ENCODE measurements at places on chromosomes 6 and 20.

DNA sequence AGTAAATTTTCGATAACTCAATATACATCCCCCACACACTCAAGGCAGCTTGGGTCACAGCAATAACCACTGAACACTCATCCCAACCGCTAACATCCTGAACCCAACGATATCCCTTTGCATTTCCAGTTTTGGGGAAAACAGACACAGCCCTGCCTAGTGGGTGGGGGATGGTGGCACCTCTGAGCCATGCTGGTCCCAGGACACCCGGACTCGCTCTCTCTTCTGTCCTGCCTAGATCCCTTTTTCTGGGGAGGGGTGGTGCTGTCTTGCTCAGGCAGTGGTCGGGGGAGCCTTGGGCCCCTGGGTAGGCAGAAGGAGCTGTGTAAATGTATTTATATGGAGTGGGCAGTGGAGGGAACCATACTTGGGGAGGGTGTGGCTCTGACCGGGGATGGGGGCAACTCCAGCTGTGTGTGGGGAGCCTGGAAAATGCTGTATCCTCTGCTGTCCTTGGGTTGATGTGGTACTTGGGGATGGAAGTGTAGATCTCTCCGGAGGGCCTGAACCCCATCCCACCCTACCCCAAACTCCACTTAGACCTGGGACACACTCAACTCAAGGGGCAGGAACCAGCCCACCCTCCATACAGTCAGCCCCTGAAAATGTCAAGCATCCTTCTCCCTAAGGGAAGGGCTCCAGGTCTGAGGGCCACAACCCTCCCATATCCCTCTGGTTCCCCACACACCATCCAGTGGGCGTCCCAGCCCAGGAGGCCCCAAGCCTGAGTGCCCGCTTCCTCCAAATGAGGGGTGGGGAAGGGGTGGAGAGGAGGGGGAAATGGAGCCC lies 23.7 kb upstream of the SLC22A7 start:
- no peak for DNase-seq

GRCh38 chr6:146543211-146543939 lies at the start of gene RAB32:
Gene RAB32 (plus strand): TSS chr6:146543833. CDS start chr6:146543872, 39 bp downstream.
- peak; percentile 57 for DNase-seq

- DNase-seq, result no peak
Observed at GRCh38 chr6:30465595-30466306, 23.6 kb upstream of the HLA-E start.

DNA sequence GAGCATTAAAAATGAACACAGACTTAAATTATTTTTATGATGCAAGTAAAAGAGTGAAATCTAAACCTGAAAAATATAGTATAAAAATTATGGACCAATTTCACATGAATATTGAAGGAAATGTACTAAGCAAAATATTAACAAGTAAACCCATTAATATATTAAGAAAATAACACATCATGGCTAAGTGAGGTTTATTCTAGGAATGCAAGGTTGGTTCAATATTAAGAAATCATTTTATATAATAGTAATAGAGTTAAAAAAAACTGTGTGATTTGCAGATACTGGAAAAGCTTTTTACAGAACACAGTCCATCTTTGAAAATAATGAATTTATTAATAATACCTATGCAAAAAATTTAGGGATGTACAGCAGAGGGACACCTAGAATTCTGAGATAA lies 20.9 kb downstream of the ZSCAN12 start:
- DNase-seq, result no peak

DNA sequence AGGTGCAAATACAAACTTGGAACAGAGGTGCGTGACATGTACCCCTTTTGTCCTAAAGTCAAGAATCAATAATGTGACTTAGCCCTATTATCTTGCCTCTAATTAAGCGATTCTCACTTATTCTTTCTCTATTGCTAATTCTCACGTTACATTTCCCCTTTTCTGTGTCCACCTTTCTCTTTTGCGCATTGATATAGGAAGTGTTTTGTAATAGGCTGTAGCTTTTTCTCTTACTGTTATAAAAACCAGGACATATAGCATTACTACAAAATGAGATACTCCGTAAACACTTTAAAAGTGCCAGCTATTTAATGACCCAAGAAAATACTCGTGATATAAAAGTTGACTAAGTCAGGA lies 669 bp upstream of the TMEM30A start:
- peak; percentile 50 for DNase-seq

GRCh38 chr20:18717062-18717461 lies 96.5 kb upstream of the SCP2D1 start:
- no peak for DNase-seq

DNA sequence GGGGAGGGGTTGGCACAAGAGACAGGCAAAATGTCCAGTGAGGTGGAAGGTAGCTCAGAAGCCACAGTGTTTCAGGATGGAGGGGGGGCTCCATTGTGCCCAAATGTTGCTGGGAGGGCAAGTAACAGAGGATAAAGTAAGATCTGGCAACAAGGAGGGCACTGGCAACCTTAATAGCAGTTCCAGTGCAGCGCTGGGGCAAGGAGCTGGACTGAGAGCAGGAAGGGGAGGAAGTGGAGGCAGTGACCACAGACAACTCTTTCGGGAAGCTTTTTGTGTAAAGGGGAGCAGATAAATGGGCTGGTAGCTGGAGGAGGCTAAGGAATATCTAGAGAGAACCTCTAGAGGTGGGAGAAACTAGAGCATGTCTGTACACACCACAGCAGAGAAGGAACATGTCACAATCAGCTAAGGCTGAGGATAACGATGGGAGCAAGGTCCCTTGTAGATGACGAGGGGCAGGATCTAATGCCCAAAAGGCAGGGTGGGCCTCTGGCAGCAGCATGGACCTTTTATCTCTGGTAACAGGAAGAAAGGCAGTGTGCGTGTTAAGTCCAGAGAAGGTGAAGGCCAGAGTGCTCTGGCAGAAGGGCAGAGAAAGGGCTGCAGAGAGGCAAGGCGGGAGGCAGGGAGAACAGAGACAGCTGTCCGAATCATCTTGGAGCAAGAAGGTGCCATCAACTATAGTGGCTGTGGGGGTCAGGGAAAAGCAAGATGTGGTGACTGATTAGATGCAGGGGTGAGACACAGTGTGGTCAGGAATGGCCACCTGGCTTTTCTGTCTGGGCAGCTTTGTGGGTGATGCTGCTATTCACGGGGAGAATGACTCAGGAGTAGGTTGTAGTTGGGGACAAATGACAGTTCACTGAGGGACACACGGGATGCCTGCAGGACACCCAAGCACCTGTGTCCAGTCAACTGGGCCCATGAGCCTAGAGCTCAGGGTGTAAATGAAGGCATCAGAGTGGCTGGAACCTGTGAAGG lies 17.4 kb downstream of the TMEM242 start:
- DNase-seq, result no peak

DNA sequence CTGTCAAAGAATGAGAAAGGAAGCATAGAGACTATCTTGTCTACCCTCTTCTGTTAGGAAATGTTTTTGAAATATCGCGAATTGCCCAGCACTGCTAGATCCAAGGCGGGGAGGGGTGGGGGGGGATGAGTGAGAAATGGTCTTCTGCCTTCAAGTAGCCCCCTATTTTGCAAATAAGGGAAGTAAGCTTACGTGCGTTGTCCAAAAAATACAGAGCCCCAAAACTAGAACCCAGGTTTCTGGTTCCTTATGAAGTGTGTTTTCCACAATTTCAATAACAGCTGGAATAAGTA lies 923 bp upstream of the ILRUN start:
- DNase-seq, result no peak

GRCh38 chr6:152356662-152357061 lies 280.5 kb downstream of the SYNE1 start:
- peak; percentile 16 for DNase-seq

GRCh38 chr6:154122195-154122925 lies 83.3 kb downstream of the OPRM1 start:
- DNase-seq, result no peak

GRCh38 chr20:52933867-52934266 lies 38.3 kb upstream of the TSHZ2 start:
- no peak for DNase-seq

GRCh38 chr6:70112716-70113115 lies 190.2 kb downstream of the COL9A1 start:
- DNase-seq, result no peak

DNA sequence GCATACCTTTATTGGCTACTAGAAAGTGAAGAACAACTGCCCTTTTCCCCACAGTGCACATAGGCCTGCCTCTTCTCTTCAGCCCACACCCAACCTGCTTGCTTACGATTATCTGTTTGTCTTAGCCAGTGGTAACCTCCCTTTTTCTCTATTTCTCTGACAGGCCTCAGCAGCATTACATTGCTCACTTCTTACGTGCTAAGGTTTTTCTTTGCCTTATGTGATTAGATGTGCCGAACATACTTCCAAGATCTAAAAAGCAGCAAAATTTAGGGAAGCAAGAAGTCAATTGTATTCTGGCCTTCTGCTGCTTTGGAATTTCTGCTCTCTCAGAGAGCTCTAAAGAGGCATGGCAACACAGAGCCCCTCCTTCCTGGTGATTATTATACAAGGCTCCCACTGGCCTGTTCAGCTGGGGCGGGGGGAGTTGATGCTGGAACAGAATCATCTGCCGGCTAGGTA lies 7.0 kb downstream of the B4GALT5 start:
- no peak for DNase-seq

GRCh38 chr6:125507987-125508655 lies 206.4 kb upstream of the HDDC2 start:
- DNase-seq, result no peak

- no peak for DNase-seq
Observed at GRCh38 chr6:2796861-2797260, 31.7 kb downstream of the WRNIP1 start.

DNA sequence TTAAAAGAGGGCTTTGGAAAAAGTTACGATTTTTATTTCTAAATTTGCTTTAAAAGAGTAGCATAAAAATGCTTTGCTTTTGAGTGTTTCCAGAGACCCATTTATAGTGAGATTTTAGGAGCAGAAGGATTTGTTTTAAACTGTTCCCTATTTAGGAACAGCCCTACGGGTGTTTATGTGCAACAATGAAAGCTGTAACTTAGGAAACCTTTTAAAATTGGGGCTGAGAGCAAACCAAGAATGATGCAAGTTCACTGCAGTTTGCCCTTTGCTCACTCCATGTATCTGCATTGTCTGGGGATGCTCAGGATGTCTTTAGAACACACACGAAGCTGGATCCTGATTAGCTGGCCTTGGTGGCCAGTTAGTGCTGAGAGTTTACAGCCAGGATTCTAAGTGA lies 40.9 kb downstream of the GHRH start:
- no peak for DNase-seq

DNA sequence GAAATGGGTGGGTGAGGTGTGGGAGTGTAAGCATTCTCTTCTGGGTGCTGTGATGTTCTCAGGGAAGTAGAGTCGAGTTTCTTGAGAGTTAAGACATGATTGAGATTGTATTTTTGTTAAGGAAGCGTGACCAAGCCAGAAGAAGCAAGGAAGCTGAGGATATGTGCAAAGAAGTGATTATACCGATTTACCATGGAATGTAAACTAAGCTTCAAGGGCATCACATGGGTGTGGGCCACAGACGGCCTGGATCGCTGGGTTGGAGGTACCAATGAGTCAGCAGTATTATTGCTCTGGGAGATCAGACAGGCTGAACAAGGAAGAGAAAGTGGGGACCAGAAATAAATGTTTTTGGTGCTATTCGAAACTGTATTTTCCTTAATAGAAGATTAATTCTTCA lies 184.1 kb upstream of the GMDS start:
- no peak for DNase-seq

GRCh38 chr20:34954904-34955230 lies 739 bp downstream of the GSS start:
- no peak for DNase-seq

- DNase-seq, result no peak
Observed at GRCh38 chr20:1015181-1015580, 13.1 kb upstream of the RSPO4 start.

GRCh38 chr6:15837205-15837604 lies 174.4 kb upstream of the DTNBP1 start:
- no peak for DNase-seq

DNA sequence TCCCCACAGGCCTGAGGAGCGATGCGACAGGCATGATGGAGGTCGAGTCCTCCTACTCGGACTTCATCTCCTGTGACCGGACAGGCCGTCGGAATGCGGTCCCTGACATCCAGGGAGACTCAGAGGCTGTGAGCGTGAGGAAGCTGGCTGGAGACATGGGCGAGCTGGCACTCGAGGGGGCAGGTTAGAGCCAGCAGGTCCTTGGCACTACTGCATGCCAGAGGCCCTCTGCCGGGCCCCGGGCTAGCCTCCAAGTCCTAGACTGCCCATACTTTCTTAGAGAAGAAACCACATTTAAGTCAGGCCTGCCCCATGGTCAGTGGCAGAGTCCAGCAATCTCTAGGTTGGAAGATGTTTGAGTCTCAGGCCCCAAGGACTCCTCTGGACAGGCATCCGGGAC lies 32.1 kb downstream of the PKIG start:
- no peak for DNase-seq

- DNase-seq, result no peak
Observed at GRCh38 chr6:149855040-149855654, 9.0 kb downstream of the LRP11 start.

- DNase-seq, result no peak
Observed at GRCh38 chr6:169115632-169116031, 138.0 kb downstream of the THBS2 start.

GRCh38 chr20:62761759-62762131 lies 34.5 kb upstream of the MRGBP start:
- no peak for DNase-seq

DNA sequence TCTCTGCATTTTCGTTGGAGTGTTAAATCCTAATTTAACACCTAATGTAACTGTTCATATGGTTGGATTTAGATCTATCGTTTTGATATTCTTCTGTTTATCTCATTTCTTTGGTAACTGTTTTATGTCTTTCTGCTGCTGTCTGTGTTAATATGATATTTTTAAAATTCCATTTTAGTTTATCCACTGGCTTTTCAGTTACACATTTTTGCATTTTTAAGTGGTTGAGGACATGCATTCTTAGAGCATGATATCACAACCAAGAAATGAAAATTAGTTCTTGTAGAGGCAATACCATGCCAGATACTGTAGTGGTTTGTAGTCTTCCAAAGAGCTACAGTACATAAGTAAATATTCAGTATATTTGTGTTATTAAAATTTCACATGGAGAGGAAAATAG lies 58.6 kb downstream of the LIN28B start:
- DNase-seq, result no peak

GRCh38 chr6:125700581-125701353 lies 48.7 kb upstream of the HEY2 start:
- no peak for DNase-seq

GRCh38 chr6:138600726-138601125 lies 101.4 kb upstream of the NHSL1 start:
- no peak for DNase-seq

GRCh38 chr6:14197118-14197517 lies 79.5 kb downstream of the CD83 start:
- DNase-seq, result no peak

- DNase-seq, result no peak
Observed at GRCh38 chr6:37725957-37726356, 28.3 kb upstream of the MDGA1 start.

DNA sequence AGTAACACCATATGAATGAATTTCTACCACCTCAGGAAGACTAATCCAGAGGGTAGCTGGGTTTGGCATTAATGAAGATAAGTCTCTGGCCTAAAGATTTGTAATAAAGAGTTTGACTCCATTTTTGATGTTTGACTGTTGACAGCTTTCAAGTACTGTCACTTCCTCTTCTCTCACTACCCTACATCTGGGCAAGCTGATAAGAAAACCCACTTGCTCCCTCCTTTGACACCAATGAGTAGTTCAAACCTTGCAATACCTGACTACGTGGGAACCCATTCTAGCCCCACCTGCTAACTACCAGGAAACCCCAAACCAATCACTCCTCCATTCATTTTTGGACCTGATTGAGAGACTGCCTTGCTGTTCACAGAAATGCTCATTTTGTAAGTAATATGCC lies 621.5 kb downstream of the TENT5A start:
- no peak for DNase-seq

- DNase-seq, result no peak
Observed at GRCh38 chr6:140077827-140078560, 703.5 kb upstream of the CITED2 start.

Measured in GM06990 (cell line).